ENCODE measurements at places on chromosomes 7 and 10.
A peak's percentile ranks its signal among the peaks of the same experiment; 100 is the strongest.

- no peak for DNase-seq
Measured at GRCh38 chr10:124296813-124297788, 121.6 kb downstream of the OAT start.

- DNase-seq, result no peak
Measured at GRCh38 chr7:125563964-125564529, 634.4 kb upstream of the POT1 start.

- no peak for DNase-seq
Measured at GRCh38 chr7:20200361-20200760, 16.8 kb downstream of the MACC1 start.

- DNase-seq, result no peak
Measured at GRCh38 chr10:126468876-126469643, 80.8 kb upstream of the ADAM12 start.

GRCh38 chr7:2524808-2525657 is 5.5 kb downstream of the LFNG start:
- no peak for DNase-seq

DNA sequence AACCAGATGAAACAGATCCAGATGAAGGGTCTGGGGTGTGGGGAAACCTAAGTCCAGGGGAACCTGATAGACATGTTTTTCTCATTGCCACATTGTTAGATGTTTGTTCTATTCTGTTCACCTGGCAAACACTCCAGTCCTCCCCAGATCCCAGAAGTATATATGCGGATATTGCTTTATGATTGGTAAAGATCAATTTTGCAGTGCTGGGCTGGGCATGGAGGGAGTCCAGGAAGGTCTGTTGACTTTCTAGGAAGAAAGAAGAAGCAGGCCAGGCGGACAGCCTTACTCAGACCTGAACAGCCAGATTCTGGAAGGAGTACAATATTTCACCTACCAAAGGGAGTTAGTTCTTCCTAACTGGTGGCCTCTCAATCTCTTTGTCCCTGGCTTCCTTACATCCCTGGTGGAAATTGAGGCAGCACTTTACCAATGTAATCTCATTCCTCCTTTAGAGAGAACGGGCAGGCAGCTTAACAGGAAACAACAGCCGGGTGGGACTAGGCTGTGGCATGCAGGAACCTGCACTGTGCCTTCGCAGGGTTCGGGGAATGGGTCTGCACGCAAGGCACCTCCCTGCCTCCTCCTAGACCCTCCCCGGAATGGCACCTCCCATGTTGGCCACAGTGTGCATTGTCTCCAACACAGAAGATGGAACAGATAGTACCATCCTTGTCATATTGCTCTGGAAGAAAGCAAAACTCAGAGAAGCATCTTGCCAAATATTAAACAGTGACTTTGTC is 930 bp downstream of the GIMAP6 start:
- DNase-seq, result no peak

- DNase-seq, result no peak
Measured at GRCh38 chr7:15594461-15594860, 32.6 kb upstream of the AGMO start.

- no peak for DNase-seq
Measured at GRCh38 chr10:86635402-86635801, 18.9 kb upstream of the OPN4 start.

DNA sequence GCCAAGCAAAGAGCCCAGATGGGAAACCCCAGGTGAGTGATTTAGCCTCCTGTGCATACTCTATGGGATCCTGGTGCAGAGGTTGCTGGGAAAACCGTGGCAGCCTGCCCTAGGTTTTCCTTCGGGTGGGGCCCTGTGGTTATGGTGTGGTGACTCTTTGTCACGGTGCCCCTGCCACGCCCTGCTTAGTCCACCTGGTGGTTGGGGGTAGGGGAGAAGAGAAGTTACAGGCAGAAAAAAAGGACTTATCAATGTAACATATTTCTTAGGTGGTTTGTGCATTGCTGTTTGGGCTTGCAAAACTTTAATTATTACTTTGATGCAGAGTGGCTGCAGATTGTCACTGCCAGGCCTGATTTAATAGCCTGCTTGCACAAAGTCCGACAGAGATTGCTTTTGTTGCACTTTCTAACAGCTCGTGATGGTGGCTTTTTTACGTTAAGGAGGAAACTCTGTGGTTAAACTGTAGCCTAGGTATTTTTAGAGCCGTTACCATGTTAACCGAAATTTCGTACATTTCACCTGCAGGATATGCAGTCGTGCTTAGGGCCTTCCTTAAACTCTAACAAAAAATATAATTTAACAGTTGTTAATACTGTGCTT is 197.4 kb downstream of the RNLS start:
- no peak for DNase-seq

DNA sequence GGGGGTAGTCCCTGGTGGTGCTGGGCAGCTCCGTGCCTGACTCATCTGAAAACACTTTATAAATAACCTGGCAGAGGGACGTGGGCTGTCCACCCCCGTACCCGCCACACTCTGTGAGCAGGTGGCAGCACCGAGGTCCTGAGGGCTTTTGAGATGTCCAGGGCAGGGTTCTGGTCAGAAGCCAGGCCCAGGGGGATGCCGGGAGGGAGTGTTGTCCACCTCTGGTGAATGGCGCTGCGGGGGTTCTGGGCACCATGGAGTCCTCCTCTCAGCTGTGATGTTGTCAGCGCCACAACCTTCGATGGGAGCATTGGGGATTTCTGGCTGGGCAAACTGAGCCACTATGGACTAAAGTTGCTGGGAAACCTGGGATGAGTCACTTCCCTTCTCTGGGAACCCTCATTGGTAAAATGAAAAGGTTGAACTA is 27.4 kb upstream of the GOLGA7B start:
- no peak for DNase-seq

DNA sequence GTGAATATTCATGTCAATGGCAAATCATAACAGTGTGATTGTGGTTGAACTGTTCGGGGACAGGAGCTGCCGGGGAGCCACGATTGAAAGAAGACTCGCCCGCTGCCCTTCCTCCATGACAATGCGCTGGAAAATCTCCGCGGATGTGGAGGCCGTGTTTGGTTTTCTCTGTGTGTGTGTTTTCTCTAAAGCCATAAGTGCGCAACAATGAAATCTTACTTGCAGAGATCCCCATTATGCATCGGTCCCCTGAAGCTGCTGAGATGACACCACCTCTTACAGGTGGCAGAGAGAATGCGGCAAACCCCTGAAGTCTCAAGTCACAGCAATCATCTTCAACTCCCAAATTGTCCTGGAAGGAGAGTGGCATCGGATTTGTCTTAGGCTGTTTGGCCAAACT is 442.3 kb upstream of the MKI67 start:
- no peak for DNase-seq

GRCh38 chr7:18086165-18087025 is 58.7 kb upstream of the PRPS1L1 start:
- peak; percentile 36 for DNase-seq

GRCh38 chr10:131211146-131211545 is 100.4 kb downstream of the TCERG1L start:
- no peak for DNase-seq

DNA sequence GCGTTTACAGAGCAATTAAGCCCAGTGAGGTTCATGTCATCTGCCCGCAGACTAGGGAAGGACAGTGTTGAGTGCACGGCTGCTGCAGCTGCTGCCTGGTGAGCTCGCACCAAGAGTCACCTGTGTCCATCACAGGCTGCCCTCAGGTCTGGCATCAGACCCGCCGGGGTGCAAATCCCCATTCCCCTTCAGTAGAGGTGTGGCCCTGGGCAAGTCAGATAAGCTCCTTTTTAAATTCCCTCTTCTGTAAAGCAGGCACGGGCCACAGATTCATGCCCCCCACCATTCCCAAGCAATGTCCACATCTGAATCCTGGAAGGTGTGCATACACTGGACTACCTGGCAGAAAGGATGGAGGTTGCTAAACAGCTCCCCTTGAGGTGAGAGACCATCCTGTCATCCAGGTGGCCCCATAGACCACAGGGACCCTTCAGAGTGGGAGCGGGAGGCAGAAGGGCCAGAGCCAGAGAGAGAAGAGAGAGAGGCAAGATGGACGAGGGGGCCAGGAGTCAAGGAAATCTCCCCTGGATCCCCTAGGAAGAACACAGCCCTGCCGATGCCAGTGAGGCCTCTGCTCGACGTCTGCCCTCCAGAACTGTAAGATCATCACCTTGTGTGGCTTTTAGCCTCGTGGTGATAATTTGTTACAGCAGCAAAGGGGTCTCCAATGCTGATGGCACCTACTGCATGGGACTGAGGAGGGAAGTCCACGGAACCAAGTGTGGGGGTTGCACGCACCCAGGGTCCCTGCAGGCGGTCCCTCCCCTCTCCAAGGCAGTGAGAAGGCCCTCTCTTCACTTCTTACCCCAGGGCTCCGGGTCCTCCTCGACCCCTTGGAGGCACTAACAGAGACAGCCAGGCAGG is 168.8 kb downstream of the TCERG1L start:
- no peak for DNase-seq

- no peak for DNase-seq
Measured at GRCh38 chr10:12534824-12535223, 185.5 kb downstream of the CAMK1D start.

DNA sequence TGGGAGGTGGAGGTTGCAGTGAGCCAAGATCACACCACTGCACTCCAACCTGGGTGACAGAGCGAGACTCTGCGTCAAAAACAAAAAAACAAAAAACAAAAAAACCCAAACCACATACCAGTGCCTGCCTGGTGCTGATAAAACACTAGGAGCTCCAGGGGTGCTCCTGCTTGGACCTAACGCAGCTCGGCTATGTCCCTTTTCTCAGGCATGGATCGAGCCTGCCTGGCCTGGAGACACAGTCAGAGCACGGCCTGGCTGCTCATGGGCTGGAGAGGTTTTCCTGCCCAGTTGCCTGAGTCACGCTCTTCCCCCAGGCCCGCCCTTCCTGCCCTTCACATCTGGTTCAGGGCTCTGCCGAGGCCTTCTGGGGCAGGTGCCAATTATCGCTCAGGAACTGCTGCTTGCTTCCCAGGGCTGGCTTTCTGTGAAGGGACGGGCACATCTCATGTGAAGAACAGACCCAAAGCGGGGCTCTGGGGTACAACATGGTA is 12.6 kb upstream of the NPFFR1 start:
- DNase-seq, result peak; percentile 76

DNA sequence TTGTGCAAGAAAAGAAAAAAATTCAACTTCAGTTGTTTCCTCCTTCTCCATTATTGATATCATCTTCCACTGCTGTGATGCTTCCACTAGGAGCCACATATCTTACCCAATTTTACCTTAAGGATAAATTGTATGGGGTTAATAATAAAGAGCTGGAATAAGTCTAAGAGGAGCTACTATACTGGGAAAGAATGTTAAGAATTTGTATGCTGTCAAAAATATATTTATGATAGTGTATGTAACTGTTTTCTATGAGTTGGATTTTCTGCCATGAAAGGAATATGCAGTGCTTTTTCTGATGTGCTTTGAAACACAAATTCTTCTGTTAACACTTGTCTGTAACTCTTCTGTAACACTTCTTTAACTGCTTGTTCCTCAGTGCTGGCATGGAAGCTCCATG is 219.1 kb downstream of the VTI1A start:
- no peak for DNase-seq

DNA sequence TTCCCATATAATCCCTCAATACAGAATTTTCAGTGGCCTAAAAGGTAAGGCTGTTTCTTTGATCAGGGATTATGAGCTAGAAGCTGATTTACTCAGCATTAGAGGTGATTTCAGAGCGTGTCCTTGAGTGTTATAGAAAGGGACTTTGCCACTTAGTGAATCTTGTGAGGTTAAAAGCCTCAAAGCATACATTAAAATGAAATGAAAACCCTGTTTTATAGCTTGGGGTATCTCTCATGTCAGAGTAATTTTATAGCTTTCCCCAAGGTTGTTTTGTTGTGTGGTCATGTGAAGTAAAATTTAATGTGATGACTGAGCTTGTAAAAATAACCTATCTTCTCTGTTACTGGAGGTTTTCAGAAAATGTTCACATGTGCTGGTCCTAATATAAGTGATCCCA is 198.8 kb downstream of the CDCA7L start:
- no peak for DNase-seq

DNA sequence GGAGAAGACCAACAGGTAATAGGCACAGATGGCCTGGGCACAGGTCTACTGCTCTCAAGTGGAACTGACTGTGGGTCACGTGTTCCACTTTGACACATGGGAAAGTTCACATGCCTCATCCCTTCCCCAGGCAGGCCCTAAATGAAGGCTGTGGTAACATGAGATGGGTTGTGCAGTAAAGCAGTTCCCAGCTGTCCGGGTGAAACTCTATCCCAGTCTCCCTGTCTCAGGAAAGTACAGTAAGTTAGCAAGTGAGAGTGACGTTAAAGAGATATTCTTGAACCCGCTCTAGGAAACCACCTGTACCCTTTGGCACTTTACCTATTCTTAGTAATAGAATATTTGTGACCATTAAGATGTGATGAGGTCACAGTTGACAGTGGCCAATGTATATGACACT is 343.7 kb upstream of the AOAH start:
- no peak for DNase-seq

DNA sequence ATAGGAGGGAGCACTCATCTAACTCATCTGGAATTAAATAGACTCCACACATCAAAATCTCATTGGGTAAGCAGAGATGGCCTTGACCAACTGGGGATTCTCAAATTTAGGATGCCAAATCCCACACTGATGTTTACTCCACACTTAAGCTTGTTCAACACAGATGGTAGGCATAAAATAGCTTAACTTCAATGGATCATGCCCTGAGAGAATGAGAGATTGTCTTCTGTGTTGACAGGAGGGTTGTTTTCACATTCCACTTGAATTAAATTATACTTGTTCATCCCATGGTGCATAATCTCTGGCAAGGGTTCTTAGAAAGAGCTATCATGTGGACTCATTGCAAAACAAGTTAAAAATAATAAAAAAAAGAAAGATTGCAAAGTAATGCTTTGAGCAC is 391.4 kb downstream of the PLXDC2 start:
- DNase-seq, result no peak

- no peak for DNase-seq
Measured at GRCh38 chr10:1406132-1406966, 331.0 kb downstream of the ADARB2 start.

DNA sequence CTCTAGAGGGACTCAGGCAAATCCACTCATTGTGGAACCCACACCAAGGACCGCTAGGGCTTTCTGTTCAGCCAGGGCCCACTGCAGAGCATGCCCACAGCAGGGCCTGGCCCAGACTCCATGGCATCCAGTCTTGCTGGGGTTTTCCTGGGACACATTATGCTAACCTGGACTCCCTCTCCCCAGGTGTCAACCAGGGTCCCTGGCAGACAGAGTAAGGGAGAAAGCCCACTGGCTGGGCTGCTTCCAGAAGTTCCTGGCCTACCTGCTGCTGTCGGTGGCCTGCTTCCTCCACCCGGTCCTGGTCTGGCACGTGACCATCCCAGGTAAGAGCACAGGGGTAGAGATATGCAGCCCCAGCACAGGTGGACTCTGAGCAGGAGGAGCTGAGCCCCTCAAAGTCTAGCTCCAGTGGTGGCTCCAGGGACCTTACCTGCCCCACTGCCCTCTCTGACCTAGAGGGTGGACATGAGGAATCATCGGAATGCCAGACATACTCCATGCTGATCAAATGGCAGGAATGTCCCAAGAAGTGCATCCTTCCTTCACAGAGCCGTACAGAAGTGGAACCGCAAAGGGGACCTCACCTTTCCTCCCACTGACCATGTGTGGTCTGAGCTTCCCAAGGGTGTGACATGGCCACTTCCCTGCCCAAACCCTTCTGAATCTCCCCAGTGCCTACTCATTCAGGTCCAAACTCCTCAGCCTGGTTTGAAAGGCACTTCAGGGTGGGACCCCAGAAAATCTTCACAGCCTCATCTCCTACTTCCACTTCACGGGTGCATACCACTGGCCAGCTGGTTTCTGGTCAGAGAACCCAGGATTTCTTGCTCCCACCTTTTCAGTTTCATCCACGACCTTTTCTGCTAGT is 22.5 kb downstream of the TMEM72 start:
- no peak for DNase-seq

All from testis (tissue), 5 donors.